ENCODE measurements at places on chromosomes 5 and 9. TPM values are rescaled to one million over a fixed set of nuclear protein-coding genes. Genes with fewer than 3 reads are reported as not detected.

PCDHGB3 gene
- 4.2 TPM for total RNA-seq

IPO11 gene
- total RNA-seq: 32.6 TPM

FYB1 gene
- total RNA-seq: 0.12 TPM

SAPCD2 gene
- 7.1 TPM for total RNA-seq

PRPF4 gene
- 23.9 TPM for total RNA-seq

WNT8A gene
- total RNA-seq: not detected

TPPP gene
- total RNA-seq: 0.25 TPM

SLC25A2 gene
- 0.50 TPM for total RNA-seq

MAN1B1 gene
- 73.2 TPM for total RNA-seq

IFNE gene
- 15.7 TPM for total RNA-seq

CDX1 gene
- 0.12 TPM for total RNA-seq

PCDHGA2 gene
- 0.89 TPM for total RNA-seq

ZNF608 gene
- total RNA-seq: 1.8 TPM

GABRA6 gene
- total RNA-seq: not detected

MYO10 gene
- total RNA-seq: 39.6 TPM

LURAP1L gene
- total RNA-seq: 24.5 TPM

SUSD1 gene
- 21.2 TPM for total RNA-seq

CCDC112 gene
- 10.1 TPM for total RNA-seq

ACTBL2 gene
- total RNA-seq: 0.11 TPM

CCDC69 gene
- 2.0 TPM for total RNA-seq

ORM2 gene
- not detected for total RNA-seq

PRDM9 gene
- total RNA-seq: not detected

CYLC2 gene
- total RNA-seq: not detected

NKD2 gene
- total RNA-seq: not detected

EQTN gene
- total RNA-seq: not detected

SLC25A46 gene
- 96.8 TPM for total RNA-seq

IFNA4 gene
- total RNA-seq: not detected

GARIN3 gene
- not detected for total RNA-seq

Measured in uterine smooth muscle cell (primary cell).